ENCODE measurements at places on chromosomes 5 and 9. TPM values are rescaled to one million over a fixed set of nuclear protein-coding genes. Genes with fewer than 3 reads are reported as not detected.

DNA sequence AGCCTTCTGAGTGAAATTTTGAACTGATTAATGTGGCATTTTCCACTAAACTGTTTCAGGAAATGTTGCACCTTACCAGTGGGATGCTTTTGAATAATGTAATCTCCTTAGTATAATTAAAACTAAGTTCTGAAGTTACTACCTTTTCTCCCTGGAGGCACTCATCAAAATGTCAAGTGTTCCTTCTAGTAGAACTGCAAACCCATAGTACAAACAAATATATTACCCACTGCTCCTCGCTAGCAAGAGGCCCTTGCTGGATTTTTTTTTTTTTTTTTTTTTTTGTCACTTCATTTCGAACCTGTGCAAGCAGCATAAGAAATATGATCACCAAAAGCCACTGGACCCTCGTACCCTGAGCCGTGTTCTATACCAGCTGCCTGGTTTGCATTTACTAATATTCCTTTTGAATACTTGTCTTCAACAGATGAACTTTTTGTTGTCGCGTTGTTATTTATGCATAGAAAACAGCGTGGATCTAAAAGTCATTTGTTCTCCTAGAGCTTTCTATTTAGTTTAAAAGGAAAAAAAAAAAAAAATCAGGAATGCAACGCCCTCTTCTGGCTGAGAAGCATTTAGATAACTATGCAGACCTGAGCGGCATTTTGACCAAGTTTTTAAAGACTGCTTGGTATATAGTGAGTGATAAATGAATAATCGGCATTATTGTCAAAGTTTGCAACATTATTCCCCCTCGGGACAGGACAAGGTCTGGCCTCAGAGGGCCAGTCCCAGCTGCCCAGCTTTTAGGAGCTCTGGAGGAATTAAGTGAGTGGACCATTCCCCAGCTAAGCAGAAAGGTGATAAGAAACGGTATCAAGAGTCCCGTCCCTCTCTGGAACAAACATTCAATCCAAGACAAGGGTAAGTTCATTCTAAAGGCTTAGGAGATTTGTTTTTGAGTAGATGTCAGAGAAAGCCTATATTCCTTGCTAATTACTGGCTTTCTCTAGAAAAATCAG lies 162.5 kb upstream of the KIF2A start:
- peak; percentile 54 for DNase-seq

DNA sequence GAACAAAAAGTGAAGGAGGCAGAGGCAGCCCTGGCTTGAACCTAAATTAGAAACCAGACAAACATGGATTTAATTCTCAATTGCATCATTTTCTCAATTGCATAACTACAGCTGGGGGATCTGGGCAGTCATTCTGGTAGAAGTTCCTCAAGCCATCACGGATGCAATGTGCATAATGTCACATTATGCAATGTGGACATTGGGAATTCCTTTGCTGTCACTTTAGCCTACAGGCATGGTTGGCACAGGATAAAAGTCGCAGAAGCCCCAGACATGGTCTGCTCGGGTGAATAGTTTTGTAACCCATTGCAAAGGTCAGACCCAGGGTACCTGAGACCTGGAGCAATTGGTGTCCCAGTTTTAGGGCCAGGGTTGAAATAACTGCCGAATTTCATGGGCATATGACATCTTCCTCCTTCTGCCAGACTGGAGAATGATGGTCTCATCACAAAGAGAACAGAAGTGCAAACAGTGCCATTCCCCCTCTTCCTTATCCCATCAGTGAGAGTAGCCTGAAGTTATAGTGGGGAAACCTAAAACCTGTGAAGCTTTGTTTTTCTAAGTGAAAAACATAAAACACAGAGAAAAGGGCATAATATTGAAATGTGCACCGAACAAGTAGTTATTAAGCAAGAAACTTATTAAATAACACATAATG lies 290.8 kb downstream of the MSX2 start:
- no peak for DNase-seq

GRCh38 chr9:93634311-93635185 lies 58.2 kb downstream of the PHF2 start:
- DNase-seq = no peak

DNA sequence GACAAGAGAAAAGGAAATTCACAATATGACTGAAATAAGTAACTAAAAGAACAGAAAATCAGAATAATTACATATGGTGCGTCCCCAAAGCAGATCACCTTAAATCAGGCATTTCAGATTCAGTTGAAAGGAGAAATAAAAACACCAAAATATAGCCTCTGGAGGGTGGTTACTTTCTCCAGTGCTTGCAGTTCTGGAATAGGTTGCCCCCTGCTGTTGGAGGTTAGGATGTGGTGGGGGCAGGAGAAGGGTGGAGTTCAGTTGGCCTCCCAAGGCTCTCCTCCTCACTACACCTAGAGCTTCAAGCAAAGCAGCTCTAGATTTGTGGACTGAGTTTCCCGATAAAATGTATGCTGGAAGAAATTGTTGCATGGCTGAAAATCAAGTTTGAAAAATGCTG lies 338.2 kb upstream of the TLE4 start:
- DNase-seq = no peak

GRCh38 chr5:113070901-113071300 lies 94.3 kb downstream of the DCP2 start:
- no peak for DNase-seq

GRCh38 chr5:145975361-145976066 lies 39.1 kb downstream of the SH3RF2 start:
- DNase-seq = peak; percentile 64

NR6A1 gene
- 1.7 TPM for polyA plus RNA-seq
